Pons (tissue), 1 donor: ENCODE measurements at places on chromosomes 2 and 18.

GRCh38 chr2:240162939-240163714 is 22.7 kb upstream of the OTOS start:
- no peak for DNase-seq

- DNase-seq: peak; percentile 98
Measured at GRCh38 chr2:231047274-231047922, 9.3 kb upstream of the PSMD1 start.

- DNase-seq: no peak
Measured at GRCh38 chr2:45721150-45721549, 69.7 kb downstream of the PRKCE start.

DNA sequence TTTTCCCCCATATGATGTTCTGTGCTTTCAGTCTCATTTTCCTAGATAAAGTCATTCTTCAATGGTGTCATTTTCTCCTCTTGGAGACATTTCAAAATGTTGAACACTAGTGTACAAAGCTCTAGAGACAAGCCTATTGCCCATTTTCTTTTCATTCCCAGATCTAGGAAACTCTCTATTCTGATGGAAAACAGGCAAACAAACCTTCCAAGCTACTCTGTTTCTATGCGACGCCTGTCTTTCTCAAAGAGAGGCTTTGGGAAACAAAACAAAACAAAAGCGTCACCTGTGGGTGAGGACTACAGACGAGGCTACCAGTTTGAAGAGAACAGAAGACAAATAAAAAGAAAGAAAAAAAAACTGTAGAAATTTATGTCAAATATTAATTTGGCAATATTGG is 311.0 kb downstream of the CBLN2 start:
- DNase-seq: peak; percentile 24

- DNase-seq: no peak
Measured at GRCh38 chr18:11989174-11989573, 7.9 kb downstream of the IMPA2 start.

DNA sequence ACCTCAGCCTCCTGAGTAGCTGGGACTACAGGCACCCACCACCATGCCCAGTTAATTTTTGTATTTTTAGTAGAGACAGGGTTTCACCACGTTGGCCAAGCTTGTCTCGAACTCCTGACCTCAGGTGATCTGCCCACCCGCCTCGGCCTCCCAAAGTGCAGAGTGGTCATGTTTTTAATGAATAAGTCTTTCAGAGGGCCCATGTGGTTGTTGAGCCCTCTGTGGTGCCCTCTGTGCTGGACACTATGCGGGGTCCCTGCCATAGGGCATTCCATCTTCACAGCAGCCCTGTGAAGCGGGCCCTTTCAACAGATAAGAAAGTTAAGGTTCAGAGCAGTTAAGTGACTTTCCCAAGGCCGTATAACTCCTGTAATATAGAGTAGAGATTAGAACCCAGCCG is 25.9 kb downstream of the MYO7B start:
- no peak for DNase-seq

DNA sequence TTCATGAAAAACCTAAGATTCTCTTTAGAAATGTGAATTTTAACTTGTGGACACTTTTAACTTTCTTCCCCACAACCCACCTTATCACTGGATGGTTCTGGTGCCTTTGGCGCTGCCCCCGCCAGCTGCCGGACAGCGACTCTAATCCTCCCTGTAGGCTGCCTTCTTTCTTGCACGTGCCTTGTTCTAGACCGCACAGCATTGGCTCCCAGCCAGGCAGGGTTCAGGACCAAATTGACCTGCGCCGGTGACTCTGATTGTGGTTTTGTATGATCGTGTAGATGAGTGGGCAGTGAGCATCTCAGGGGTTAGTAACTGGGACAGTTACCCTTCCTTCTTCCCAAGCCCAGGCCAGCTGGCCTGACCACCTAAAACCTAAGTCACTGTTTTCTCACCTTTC is 106.8 kb downstream of the ASAP2 start:
- no peak for DNase-seq

DNA sequence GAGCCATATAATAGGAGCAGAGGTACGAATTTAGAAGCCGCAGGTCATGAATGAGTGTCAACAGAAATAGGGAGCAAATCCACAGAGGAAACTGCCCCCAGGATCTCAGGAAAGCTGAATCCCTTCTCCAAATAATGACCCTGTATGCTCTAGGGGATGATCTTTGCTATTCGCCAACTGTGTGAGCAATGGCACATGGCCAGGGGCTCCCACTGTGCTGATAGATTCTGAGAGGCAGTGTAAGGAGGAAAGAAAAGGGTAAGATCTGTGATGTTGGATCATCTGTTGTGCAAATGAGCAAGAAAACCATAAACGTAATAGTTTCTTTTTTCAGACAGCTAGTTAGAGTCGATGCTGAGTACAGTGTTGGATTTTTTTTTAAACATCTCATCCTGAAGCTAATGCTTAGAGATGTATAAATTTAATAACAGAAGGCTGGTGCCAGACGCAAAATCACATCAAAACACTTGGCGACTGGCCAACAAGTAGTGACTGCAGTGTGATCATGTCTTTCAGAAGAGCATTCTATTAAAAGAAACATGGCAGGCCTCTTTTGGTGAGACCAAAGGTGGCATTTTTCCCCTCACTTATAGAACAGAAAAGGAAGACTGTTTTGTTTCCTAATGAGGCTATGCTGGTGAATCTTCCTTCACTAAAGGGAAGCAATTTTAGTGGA is 77.4 kb downstream of the ABCA12 start:
- DNase-seq: peak; percentile 8

GRCh38 chr18:34957119-34957863 is 83.9 kb upstream of the MAPRE2 start:
- no peak for DNase-seq

- DNase-seq: no peak
Measured at GRCh38 chr2:38794235-38794946, 16.4 kb downstream of the GEMIN6 start.

DNA sequence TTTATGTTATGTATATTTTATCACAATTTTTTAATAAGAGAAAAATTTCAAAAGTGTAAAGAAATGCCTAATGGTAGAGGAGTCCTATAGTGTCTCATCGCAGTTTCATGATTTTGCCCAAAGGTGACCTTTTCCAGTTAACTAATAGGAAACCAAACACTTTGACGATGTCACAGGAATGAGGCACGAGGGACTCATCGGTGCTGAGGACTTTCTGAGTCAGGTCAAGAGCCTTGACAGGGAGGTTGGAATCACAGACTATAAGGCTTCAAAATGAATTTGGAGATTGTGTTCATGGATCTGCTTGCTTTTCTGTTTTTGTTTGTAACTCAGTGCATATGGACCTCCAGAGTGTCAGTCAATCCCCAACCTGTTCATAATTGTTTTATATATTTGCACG is 15.1 kb upstream of the RTTN start:
- DNase-seq: no peak

DNA sequence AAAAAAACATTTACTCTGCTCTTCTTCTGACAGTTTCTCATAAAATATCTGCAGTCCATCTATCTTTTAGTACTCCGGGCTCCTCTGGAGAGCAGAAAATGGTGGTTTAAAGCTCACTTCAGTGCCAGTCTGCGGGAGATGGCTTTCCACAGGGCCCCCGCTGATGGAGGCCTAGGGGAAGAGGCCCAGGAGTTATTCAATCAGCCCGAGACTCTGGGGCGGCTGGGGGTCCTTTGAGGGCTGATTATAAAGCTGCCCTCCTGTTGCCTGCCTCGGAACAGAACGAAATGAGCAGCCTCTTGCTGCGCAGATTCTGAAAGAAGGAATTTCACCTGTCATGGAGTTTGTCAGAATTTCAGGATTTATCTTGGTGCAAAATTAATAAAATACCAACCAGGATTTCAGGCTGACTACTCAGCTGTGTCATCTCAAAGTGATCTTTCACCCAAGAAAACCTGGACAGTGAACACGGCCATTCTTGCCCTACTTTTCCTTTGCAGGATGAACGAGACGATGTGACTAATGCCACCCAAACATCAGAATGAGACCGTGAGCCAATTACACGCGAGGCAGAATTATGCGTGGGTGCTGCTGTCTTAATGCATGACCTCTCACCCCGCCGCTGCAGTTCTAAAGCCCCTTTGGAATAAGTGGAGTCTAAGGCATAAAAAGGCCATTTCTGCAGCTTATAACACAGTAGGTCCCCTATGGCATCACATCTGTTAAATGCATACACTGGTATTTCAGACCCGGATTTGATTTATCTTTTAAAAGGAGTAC is 273.8 kb downstream of the ZNF521 start:
- DNase-seq: no peak

DNA sequence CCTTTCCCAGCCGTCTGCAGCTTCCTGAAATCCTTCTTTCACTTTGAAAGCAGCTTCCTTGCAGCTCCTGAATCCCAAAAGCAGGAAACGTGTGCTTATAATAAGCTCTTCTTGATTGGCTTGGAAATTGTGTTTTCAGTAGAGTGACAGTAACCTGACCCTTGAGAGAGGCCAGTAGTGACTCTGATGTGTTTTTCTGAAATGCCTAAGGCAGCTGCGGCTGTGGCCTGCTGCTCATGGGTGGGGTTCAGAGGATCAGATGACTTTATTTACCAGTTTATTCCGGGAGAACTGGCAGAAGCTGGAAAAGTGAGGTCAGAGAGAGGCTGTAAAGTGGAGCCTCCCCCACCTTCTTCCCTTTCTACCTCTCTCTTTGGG is 31.9 kb upstream of the RPIA start:
- no peak for DNase-seq

GRCh38 chr2:147083664-147084063 is 761.2 kb upstream of the ACVR2A start:
- DNase-seq: no peak

- DNase-seq: no peak
Measured at GRCh38 chr2:10320575-10320931, 17.8 kb downstream of the HPCAL1 start.

DNA sequence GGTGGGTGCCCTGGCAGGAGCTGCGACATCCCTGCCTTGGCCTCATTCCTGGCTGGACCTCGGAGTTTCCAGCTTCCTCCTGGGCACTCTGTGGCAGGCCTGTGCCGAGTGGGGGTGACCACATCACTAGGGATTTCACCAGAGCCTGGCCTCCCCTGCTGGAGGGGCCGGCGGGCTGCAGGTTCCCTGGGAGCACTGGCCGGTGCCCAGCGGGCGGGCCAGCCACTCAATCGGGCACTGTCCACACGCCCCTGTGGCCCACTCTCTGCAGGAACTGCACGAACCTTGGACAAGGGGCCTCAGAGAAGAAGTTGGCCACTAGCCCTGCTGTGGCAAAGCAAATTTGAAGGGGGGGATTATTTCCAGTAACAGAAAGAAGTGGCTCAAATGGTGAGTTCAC is 110.7 kb upstream of the APCDD1 start:
- peak; percentile 54 for DNase-seq

DNA sequence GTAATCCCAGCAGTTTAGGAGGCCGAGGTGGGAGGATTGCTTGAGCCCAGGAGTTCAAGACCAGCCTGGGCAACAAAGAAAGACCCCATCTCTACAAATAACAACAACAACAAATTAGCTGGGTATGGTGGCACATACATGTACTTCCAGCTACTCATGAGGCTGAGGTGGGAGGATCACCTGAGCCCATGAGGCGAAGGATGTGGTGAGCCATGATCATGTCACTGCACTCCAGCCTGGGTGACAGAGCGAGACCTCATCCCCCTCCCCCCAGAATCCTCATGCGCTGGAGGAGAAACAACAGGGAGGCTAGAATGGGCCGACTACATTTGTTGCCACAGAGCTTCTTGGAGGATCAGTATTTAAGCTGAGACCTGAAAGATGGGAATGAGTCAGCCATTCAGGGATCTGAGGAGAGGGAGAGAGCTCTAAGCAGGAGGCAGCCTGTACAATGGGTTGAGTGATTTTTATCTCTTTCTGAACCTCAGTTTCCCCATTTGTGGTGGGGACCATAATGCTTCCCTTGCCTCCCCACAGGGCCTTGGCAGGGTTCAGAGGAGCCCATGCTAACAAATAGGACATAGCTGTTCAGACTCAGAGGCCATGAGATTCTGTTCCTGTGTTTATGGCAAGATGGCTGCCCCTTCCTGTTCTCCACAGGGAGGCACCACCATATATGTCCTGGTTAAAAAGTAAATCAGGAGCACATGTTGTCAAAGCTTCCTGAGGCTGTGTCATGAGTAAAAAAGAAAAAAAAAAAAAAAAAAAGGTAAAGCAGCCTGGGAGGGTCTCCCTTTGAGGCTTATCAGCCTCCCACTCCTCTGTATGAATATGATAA is 131.4 kb upstream of the HAAO start:
- no peak for DNase-seq

- no peak for DNase-seq
Measured at GRCh38 chr2:130915595-130916437, 79.1 kb downstream of the ARHGEF4 start.

DNA sequence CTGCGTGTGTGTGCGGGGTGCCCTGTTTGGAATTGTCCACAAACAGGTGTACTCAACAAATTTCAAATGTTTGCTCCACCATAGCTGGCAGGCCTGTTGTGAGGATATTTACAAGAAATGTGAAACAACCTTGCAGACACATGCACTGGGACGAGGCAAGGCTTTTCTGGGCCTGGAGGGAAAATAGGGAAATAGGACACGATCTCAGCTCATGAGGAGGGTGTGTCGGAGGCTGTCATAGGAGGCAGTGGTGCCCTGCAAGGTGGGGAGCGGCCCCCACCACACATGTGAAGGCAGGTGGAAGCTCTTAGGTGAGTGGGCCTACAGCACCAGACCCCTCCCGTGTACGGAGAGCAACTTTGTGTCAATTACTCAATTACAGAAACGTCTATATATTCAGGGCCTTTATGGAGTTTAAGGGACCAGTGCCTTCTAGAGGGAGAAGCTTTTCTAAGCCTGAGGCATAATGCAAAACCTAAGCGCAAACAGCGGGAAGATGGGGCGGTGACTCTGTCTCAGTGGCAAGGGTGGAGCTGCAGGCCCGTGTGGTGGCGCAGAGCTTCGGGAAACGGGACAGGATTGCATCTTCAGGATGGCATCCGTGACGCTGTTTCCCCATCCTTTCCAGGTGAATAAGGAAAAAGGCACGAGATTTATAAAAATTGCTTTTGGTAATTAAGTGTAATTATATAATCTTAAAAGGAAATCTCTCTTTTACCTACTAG is 48.0 kb downstream of the RNF144A start:
- DNase-seq: no peak

- DNase-seq: no peak
Measured at GRCh38 chr2:114039677-114040076, 149.8 kb downstream of the ACTR3 start.

DNA sequence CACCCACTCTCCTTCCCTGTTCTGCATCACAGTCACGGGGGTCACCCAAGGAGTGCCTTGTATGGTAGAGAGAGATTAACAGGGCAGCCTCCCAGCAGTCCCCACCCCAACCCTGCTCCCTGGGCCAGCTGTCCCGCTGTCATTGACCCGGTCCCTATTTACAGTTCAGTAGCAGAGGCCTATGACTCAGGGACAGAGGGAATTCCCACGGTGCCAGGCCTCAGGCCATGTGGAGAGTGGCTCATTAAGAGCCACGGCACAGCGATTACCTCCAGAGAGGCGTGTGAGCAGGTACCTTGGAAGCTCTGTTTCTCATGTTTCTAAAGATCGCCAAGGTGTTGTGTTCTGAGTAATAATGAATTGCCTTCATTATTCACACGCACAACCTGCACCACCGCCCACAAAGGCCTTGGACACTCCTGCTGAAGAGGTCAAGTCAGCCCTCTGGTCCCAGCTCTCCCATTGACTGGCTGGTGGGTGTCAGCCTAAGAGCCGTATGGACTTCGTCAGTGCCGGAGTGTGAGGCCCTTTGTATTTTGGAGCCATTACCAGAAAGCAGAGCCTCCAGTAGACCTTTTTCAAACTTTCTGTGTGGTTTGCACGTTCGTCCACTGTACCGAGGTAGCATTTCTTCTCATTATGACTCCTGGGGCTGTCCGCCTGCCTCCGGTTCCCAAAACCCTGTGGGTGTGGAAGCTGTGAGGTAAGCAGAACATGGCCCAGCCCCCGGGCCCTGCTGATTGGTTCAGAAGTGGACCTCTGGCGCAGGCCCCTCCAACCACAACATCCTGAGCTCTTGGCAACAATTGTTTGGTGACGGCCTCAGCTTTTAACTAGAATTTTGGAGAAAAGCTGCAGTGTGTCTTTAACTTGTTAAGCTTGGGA is 47.0 kb downstream of the SERTAD2 start:
- peak; percentile 77 for DNase-seq
